ENCODE measurements at places on chromosomes 12 and 14.

- DNase-seq: no peak
These were observed 7.4 kb downstream of the PYGL start for GRCh38 chr14:50936882-50937281.

GRCh38 chr12:121806546-121807423, 3.0 kb downstream of the SETD1B start:
- no peak for DNase-seq

DNA sequence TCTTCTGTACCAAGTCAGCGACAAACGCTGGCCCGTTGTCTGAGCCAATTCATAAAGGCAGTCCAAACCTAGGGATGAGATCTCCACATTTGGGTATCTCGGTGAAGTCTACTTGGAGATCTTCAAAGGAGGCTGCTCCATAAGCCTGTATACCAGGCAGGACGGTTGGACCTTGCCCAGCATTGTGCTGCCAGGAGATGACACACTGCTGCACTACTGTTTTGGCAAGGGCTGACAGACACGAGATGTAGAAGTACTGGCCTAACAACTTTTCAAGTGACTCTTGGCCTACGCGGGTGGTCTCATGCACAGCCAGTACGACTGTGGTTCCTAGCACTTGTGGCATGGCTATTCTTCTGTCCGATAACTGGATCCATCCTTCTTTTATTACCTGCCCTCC, 135.3 kb downstream of the SLC38A6 start:
- no peak for DNase-seq

DNA sequence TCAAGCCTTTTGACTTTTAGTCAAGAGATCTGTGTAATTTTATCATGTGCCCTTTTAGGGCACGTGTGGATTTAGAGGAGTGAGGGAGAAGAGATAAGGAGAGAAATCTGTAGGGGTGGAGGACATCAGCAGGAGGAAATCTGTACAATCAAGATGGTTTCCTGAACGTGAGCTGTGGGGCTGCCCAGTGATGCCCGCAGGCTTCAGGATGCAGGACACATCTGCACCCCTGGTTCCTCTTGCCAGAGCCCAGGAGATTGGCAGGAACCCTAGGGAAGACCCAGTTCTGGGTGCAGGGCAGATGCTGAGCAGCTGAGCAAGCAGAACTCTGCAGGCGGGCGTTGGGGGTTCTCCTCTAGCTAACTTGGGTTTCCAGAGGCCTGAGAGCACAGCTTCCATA, 11.6 kb upstream of the TESPA1 start:
- no peak for DNase-seq

DNA sequence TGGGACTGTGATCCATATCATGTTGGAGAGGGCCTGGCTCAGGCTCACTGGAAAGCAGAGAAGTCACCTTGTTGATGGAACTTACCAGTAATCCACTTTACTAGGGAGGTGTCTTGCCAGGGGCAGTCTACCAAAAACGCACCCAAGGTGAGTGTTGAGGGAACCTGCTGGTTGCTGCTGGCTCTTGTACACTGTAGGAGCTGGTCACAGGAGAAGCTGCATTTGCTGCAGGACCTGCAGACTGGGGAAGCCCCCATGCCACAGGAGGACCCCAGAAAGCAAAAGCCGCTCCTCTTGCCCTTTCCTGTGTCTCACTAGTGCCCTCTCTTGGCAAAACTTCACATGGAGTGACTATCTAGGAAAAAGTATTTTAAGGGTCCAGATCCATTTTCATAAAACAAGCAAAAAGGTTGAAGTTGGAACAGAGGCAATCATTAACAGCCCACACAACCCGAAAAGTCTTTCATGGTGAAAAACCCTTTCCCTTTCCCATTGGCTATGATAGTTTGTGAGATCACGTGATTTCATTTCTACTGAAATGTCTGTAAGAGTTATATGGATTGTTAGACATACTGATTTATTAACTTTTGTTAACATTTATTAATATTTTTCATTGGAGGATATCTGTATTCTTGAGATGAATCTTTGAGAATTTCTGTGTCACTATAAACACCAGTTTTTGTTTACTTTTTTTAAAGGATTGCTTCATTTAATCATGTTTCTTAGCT, 59.2 kb downstream of the RASSF8 start:
- peak; percentile 55 for DNase-seq

DNA sequence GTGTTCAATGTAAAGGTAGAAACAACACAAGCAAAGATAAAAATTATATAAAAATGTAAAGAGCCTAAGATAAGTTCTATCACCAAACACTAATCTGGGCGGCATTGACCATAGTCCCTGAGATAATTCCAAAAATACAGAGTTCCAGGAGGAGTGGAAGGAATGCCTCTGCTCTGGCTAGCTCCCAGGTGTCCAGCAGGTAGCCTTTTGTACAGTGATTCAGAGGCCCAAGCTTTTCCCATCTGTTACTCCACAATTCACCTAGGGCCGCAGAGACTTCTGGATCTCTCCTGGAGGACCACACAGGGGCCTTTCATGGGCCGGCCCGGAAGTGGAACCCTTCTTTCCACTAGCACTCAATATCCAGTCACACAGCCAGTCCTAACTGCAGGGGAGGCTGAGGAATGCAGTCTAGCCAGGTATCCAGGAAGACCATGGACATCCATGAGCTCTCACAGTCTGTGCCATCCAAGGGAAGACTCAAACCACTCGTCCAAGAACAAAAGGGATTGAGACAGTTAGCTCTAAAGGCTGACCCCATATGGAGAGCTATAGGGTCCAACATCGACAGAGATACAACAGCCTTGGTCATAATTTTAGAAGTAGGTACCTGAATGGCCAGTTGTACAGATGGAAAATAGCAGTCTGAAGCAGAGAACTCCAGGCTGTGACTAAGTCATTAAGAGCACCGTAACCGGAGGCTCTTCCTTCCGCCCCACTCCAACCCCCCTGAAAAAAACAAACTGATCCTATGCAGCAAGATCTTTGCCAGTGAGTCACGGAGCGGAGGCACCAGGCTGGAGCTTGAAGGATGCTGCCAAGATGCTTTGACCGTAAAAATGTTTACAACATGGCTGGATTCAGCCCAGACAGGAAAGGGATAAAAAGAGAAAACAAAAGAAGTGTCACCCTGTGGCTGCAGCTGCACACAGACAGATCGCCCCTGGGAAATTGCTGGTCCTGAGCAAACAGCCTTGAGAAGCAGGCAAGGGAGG, 204.8 kb downstream of the NUAK1 start:
- DNase-seq: peak; percentile 96

GRCh38 chr12:47762850-47763465, 4.3 kb upstream of the RAPGEF3 start:
- no peak for DNase-seq

- DNase-seq: no peak
These were observed 41.8 kb upstream of the DCD start for GRCh38 chr12:54689984-54690383.

DNA sequence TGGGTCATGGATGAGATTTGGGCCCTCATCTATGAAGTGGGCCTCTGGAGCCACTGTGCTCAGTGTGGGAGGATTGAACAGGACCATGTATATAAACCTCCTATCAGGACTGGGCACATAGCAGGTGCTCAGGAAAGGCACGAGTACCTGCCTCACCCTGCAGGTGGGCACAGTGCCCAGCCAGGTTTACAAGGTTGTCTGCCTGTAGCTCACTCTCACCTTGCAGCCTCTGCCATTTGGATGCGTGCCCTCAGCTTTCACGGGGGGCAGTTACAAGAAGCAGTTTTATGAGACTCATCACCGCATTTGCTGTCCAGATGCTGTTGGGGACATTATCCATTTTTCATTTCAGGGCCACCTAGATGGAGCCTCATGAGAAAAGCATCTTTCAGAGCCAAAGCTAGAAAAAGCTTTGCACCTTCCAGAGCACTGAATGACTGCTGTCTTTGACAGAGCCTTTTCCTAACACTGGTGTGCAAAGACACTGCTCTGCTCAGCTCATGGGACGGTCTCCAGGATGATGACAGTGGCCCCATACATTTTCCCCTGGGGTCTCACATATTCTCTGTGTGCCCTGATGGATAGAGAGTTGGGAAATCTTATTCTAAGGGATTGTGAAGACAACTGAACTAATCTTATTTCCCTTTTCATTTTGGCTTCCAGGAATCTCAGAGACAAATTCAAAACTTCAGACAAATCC, 327.5 kb upstream of the RTL1 start:
- DNase-seq: no peak

- no peak for DNase-seq
These were observed 52.4 kb upstream of the MON2 start for GRCh38 chr12:62414180-62414579.

DNA sequence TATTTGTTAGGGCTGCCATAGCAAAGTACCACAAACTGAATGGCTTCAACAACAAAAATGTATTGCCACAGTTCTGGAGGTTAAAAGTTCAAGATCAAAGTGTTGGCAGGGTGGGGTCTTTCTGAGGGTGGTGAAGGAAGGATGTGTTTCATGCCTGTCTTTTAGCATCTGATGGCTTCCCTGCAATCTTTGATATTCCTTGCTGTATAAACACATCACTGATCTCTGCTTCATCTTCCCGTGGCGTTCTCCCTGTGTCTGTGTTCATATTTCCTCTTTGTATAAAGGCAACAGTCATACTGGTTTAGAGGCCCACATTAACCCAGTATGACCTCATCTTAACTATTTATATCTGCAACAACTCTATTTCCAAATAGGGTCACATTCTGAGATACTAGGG, 167.5 kb downstream of the BTG1 start:
- no peak for DNase-seq

DNA sequence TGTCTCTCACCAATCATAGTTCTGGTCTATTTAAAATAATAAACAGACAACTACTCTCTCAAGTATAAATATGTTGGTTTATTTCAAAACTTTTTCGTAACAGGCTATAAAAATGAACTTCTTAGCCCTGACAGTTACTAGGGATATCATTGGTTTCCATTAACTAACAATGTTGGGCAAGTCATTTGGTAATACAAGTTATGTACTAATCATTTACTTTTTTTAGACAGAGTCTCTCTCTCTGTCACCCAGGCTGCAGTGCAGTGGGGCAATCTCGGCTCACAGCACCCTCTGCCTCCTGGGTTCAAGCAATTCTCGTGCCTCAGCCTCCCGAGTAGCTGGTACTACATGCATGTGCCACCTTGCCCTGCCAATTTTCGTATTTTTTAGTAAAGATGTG, 14.6 kb upstream of the KANSL2 start:
- no peak for DNase-seq

GRCh38 chr14:92074555-92074954, 31.8 kb downstream of the ATXN3 start:
- DNase-seq: no peak

Measured in foreskin fibroblast (primary cell).